ENCODE measurements at places on chromosomes 11 and 22.
A peak's percentile ranks its signal among the peaks of the same experiment; 100 is the strongest.

- peaks cover 57% of the 10 kb centered on the region for H3K4me1 ChIP-seq
- H3K36me3 ChIP-seq = no peaks in the 10 kb centered on the region
- no peak overlapping the region for H3K4me3 ChIP-seq
- peak overlapping the region; percentile 50 for H3K27ac ChIP-seq
- DNase-seq = no peak
- H3K27me3 ChIP-seq = no peaks in the 10 kb centered on the region
Measured at GRCh38 chr11:73324665-73325035, 16.6 kb downstream of the ARHGEF17 start.

- no peaks in the 10 kb centered on the region for H3K27me3 ChIP-seq
- H3K4me1 ChIP-seq = peaks cover 4% of the 10 kb centered on the region
- H3K27ac ChIP-seq = peak overlapping the region; percentile 90
- H3K4me3 ChIP-seq = no peak overlapping the region
Measured at GRCh38 chr11:43923406-43924111, 18.9 kb upstream of the C11orf96 start.

- DNase-seq = no peak
- H3K4me1 ChIP-seq = no peaks in the 10 kb centered on the region
Measured at GRCh38 chr11:70472240-70472639, 73.9 kb downstream of the CTTN start.

GRCh38 chr11:5546457-5546856 lies 1.9 kb downstream of the OR52H1 start:
- no peaks in the 10 kb centered on the region for H3K27me3 ChIP-seq
- no peaks in the 10 kb centered on the region for H3K36me3 ChIP-seq
- H3K27ac ChIP-seq = no peak overlapping the region

GRCh38 chr22:22671506-22671905 lies 27.1 kb downstream of the GGTLC2 start:
- H3K4me3 ChIP-seq = no peak overlapping the region
- DNase-seq = no peak
- H3K36me3 ChIP-seq = no peaks in the 10 kb centered on the region

- DNase-seq = no peak
- H3K4me3 ChIP-seq = no peak overlapping the region
- H3K27ac ChIP-seq = no peak overlapping the region
- no peaks in the 10 kb centered on the region for H3K27me3 ChIP-seq
- H3K4me1 ChIP-seq = peaks cover 72% of the 10 kb centered on the region
Measured at GRCh38 chr11:62888406-62888805, 7.7 kb downstream of the SLC3A2 start.

DNA sequence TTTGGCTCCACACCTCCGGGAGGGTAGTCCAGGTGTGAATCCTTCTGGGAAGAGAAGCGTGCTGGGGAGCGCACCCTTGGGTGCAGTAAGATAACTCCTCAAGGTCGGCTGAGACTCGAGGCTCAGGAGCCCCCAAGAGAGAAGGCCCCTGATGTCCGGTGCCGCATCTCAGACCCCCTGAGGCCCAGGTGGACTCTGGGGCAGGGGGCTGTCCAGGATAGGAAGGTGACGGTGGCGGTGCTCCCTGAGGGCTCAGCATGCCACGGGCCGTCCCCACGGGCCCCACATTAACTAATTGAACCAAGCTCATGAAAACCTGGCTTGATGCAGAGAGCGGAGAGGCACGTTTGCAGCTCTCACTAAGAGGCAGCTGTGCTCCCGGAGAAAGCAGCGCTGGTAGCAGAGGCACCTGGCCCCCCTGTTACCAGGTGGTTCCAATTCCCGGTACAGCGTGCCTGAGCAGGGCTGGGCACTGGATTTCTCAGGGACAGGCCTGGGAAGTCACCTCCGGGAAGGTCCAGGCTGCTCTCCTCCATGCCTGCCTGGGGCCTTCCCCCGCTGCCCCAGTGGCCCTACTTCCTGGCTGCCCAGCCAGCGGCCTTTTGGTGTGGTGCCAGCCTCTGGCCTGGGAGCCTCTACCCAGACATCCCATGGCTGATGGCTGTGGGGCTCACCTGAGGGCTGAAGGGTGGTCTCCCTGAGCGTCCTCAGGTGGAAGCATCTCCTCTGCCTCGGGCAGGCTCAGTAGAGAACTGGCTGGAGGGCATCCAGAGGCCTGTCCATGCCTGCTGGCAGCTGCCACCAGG lies 1.1 kb downstream of the KCNQ1 start:
- no peaks in the 10 kb centered on the region for H3K36me3 ChIP-seq
- peak overlapping the region; percentile 66 for H3K4me3 ChIP-seq
- H3K4me1 ChIP-seq = peaks cover 20% of the 10 kb centered on the region
- no peak for DNase-seq

Data from esophagus squamous epithelium (tissue), 5 donors.